ENCODE measurements at places on chromosomes 11 and 22. TPM values are rescaled to one million over a fixed set of nuclear protein-coding genes. Genes with fewer than 3 reads are reported as not detected.

The RHOD gene
- total RNA-seq: 2.8 TPM

The TECTA gene
- total RNA-seq: 0.19 TPM

DNA sequence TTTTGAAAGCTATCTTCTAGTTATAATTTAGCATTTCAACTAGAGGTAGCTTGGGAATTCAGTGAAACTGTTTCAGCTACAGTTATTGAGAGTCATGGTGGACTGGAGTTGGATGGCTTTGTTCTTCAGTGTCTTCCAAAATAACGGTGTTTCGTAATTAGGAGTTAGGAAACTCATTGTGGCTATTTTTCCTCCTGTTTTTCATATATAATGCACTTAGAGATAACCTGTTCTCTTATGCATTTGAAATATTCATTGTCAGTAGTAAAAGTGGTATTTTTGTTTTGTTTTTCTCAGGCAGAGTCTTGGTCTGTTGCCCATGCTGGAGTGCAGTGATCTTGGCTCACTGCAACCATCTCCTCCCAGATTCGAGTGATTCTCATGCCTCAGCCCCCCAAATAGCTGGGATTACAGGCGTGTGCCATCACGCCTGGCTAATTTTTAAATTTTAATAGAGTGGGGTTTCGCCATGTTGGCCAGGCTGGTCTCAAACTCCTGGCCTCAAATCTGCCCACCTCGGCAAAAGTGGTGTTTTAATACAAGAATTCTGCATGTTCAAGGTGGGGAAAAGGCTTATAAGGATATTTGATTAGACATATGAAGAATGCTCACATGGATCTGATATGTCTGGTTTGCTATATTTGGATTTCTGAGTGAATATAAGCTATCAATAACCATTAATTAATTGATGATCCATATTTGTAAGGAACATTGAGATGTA is 12.7 kb downstream of the PDHX start:
- DNase-seq: no peak

- no peak for DNase-seq
These were observed 20.9 kb downstream of the BDNF start for GRCh38 chr11:27679136-27680015.

DNA sequence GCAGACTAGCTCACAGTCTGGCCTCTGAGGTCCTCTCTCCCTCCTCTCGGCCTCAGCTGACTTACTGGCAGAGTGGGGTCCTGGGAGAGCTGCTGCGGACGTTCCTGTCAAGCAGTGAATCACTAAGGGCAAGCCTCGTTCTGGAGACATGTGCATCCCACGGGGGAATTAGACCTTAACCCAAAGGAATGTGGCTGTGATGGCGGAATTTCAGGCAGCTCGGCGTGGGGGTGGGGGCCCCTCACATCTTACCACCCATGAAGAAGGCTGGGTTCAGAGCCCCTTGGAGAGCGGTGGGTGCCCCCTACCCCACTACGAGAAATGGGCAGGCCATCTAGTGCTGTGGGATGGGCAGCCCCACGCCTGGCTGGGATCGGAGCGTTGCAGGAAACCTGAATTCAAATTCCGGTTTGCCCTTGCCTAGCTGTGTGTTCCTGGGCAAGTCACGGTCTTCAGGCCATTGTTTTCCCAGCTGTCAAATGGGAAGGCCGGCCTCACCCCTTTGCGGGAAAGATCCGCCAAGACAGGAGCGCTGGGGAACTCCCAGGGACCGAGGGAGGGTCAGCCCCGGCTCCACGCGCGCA is 554 bp downstream of the LRRC32 start:
- no peak for DNase-seq

The SF3B2 gene
- total RNA-seq: 127 TPM

DNA sequence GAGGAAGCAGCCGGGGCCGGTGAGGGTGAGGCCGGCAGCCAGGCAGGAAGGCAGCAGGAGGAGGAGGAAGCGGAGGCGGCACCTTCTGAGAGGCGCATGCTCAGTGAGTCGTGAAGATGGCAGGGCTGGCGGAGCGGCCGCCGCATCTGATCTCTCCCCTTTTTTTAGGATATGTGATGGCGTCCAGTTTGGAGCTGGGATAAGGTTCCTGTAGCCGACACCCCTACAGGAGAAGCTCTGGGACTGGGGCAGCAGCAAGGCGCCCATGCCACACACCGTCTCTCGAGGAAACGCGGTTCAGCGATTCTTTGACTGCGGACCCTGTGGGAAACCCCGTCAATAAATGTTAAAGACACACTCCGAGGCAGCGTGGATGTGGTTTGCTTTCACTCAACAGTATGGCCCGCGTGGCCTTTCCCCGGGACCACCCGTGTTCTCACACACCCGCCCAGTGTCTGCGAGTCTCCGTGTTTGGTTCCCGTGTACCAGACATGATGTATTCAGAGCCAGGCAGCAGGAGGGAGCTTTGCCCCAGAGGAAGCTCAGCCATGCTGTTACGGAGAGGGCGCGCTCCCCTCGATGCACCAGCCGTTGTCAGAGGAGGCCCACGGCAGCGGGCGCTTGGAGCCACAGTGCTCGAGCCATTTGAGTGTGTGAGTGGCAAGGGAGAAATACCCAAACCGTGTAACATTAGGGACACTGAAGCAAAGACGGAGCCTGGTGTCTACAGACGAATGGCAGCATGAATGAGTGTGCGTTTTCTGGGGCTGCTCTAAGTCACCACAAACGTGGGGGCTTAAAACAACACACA is 27.7 kb upstream of the PARVB start:
- DNase-seq: peak; percentile 34

GRCh38 chr11:125063429-125064043 is 431 bp downstream of the SLC37A2 start:
- DNase-seq: no peak

- DNase-seq: peak; percentile 5
These were observed 157.4 kb downstream of the COMMD9 start for GRCh38 chr11:36131721-36132397.

The C11orf86 gene
- total RNA-seq: not detected

The GDPD4 gene
- not detected for total RNA-seq
